ENCODE measurements at places on chromosomes 2 and 18.

GRCh38 chr18:59655676-59656075 is 41.5 kb downstream of the CCBE1 start:
- no peak for DNase-seq

DNA sequence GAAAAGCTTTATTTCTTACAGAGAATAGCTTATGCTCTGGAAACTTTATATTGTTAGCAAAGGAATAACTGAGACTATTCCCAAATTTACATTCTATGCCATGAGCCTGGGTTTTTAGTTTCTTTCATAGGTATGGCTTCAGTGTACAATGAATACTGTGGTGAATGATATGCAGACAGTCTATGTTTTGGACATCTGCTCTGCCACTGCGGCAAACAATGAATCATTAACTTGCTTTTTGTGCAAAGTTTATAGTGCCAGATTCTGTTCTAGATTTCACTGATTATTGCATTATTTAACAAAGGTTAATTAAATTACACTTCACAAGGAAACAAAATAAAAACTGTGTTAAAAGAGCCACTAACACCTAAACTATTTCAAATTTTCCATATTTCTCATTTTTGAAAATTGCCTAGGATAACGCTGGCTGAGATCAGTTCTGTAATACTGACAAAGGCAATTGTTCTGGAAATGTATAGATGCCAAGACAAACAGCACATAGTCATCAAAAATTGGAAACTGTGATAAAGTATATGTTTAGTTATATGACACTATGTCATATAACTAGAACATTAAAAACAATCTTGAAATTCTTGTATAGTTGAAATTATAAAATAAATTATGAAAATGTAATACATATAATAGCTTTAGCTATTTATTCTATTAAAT is 74.7 kb downstream of the ITSN2 start:
- DNase-seq = no peak

GRCh38 chr18:44453505-44453904 is 227.2 kb upstream of the SETBP1 start:
- DNase-seq = no peak

GRCh38 chr18:63132819-63133200 is 186.8 kb downstream of the BCL2 start:
- DNase-seq = no peak

DNA sequence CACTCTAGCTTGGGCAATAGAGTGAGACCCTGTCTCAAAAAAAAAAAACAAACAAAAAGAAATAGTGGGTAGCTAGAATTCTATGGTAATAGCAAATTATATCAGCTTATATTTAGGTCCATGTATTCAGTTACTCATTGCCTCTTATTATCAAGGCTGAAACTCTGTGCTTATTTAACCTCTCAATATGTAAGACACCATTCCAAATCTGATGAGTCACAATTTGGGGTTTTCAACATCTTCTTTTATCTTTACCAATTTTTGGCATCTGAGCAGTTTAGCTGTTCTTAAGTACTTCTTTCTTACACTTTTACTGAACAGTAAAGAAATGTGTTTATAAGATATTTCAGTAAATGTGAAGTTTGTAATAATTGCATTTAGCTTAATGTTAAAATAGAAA is 69.3 kb downstream of the TTC27 start:
- no peak for DNase-seq

GRCh38 chr2:78549766-78550165 is 475.7 kb upstream of the REG3G start:
- no peak for DNase-seq

GRCh38 chr2:66573416-66573815 is 138.5 kb downstream of the MEIS1 start:
- no peak for DNase-seq

GRCh38 chr18:49708662-49709346 is 104.5 kb downstream of the ACAA2 start:
- DNase-seq = no peak

- no peak for DNase-seq
Observed at GRCh38 chr2:203326356-203326755, 1.8 kb upstream of the ABI2 start.

GRCh38 chr2:111975053-111975552 is 76.7 kb downstream of the MERTK start:
- no peak for DNase-seq

- DNase-seq = no peak
Observed at GRCh38 chr2:4340536-4340935, 637.2 kb downstream of the DCDC2C start.

GRCh38 chr2:20484810-20485611 is 38.1 kb downstream of the RHOB start:
- DNase-seq = no peak

GRCh38 chr2:68799140-68800026 is 64.8 kb downstream of the ARHGAP25 start:
- no peak for DNase-seq

DNA sequence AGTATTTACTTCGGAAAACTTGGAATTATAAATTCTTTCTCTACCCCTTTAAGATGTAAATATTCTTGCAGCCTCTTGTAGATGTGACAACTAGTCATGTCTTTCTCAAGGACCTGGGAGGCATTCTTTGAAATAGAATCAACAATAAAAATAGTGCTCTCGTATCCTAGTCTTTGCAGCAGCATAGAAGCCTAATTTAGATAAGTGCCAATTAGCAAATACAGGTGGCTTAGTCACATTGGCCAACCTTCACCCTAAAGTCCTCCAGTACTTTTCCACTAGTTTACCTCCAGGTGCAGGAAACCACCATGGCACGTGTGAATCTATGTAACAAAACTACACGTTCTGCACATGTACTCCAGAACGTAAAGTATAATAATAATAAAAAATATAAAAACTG is 3.5 kb upstream of the ZSWIM2 start:
- no peak for DNase-seq

DNA sequence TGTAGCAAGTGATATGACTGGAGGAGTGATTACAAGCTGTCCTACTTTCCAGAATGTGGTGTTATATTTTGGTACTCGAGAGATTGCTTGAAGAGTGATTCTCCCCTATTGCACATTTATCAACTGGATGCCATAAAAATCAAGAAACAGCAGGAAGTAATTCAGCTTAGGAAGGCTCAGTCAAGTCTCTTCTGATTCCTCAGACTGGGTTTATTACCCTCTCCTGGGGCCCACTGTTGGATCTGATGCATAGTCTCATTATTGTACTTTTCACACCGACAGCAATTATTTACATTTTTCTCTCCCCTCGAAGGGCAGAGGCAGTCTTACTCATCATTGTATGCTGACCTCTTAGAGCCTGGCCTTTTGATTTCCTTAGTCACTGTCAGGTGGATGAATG is 9.3 kb downstream of the NOSTRIN start:
- DNase-seq = no peak

DNA sequence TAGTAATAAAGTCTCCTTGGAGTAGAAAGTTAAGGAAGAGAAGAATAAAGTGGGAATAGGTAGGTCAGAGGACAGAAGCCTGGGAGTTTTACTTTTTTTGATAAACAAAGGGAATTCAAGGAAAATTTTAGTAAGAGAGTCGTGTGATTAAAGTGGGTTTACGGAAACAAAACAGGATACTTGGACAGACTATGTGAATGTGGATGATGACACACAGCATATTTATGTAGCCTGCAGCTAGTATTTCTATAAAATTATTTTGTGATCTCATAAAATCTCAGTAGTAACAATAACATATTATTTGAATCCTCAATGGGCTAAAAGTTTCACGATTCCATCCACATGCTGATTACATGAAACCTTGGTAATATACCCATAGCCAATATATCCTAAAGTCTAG is 450.7 kb upstream of the PIK3C3 start:
- no peak for DNase-seq

- no peak for DNase-seq
Observed at GRCh38 chr2:118823633-118824032, 23.8 kb downstream of the EN1 start.

- DNase-seq = no peak
Observed at GRCh38 chr18:26383454-26384270, 157.4 kb downstream of the TAF4B start.

GRCh38 chr2:149000158-149000938 is 38.2 kb upstream of the LYPD6B start:
- DNase-seq = no peak
